Activated T-cell treated with anti-CD3 and anti-CD28 coated beads for 24 hours (primary cell): ENCODE measurements at places on chromosomes 5 and 9.

DNA sequence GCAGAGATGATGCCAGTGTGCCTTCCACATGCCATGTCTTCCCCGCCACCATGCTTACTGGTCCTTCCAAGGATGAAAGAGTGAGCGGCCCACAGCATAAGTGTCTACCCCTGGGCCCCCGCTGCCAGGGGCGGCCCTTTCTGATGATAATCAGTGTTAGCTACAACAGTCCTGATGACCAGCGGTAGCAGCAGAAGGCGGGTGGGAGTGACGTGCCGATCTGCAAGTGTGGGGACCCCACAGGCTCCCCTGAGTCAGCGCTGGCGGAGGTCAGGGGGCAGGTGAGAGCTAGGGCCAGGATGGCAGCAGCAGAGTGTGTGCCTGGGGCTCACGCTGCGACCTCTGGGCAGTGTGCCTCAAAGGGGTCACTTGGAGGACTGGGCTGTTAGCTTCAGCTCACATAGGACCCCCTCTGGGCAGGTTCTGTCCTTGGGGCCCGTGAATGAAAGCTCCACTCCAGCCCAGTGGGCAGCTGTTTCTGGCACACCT, 80.4 kb downstream of the HMCN2 start:
- no peak for DNase-seq

DNA sequence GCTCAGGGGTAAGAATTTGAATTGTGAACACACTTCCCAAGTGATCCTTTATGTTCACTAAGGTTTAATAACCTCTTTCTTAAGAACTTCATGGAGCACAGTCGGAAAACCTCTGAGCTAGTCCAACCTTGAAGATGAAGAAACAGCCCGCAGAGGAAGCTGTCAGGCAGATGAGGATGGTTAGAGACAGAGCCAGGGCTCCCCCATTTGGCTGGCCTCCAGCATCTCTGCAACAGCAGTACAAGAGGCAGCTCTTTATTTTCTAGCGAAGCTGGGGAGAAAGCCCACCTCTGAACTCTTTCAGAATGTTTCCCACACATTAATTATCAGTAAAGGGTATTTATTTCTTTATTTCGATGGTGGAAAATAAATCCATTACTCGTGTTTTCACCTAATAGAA, 350.8 kb downstream of the DMRT2 start:
- no peak for DNase-seq

- DNase-seq = no peak
Observed at GRCh38 chr9:27622693-27623340, 49.5 kb upstream of the C9orf72 start.

- DNase-seq = no peak
Observed at GRCh38 chr5:97095318-97095732, 47.1 kb downstream of the LIX1 start.

- DNase-seq = no peak
Observed at GRCh38 chr9:72924154-72924790, 28.6 kb downstream of the ALDH1A1 start.

GRCh38 chr5:142281008-142281367, 43.8 kb downstream of the SPRY4 start:
- no peak for DNase-seq

GRCh38 chr5:111224561-111225345, 569 bp downstream of the CAMK4 start:
- no peak for DNase-seq

- DNase-seq = no peak
Observed at GRCh38 chr9:78325846-78326360, 29.0 kb downstream of the PSAT1 start.

GRCh38 chr5:140236891-140237598, 62.1 kb downstream of the CYSTM1 start:
- DNase-seq = no peak

- DNase-seq = no peak
Observed at GRCh38 chr9:85653153-85653552, 88.6 kb downstream of the AGTPBP1 start.

GRCh38 chr9:72440992-72441847, 76.2 kb upstream of the ZFAND5 start:
- no peak for DNase-seq

DNA sequence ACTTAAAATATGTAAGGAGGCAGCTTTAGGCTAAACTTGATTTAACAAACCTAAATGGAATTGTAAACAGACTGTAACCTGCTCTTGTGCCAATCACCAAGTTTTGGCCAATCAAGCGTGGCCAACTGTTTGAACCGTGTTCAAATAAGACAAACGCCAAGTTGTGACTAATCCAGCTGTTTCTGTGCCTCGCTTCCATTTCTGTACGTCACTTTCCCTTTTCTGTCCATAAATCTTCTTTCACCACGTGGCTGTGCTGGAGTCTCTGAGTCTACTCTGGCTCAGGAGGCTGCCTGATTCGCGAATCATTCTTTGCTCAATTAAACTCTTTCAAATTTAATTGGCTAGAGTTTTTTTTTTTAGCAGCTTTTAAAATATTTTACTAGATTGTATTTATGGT, 71.3 kb downstream of the LIX1 start:
- no peak for DNase-seq

DNA sequence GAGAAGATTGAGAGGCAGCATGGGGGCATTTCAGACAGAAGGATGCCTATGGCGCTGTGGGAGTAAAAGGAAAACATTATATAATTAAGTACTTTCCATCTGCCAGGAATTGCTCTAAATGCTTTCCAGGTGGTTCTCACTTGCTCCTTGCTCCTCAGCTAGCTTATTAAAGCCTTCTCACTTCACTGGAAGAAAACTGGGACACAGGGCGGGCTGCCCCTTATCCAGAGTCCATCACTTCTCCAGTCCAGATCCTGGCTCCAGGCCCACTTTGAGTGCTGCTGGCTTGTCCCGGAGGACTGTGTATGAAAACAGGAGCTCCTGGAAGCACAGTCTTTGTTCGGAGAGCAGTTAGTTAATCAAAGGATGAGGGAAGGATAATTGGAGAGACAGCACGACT, 409.9 kb upstream of the ADAMTS16 start:
- DNase-seq = no peak

DNA sequence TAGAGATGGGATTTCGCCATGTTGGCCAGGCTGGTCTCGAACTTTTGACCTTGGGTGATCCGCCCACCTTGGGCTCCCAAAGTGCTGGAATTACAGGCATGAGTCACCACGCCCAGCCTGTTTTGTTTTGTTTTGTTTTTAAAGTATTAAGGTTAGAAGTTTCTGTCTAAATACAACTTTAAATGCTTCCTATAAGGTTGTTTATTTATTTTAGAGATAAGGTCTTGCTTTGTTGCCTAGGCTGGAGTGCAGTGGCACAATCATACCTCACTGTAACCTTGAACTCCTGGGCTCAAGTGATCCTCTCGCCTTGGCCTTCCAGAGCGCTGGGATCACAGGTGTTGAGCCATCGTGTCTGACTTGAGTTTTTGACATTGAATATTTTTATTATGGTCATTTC, 11.4 kb downstream of the MRRF start:
- no peak for DNase-seq

DNA sequence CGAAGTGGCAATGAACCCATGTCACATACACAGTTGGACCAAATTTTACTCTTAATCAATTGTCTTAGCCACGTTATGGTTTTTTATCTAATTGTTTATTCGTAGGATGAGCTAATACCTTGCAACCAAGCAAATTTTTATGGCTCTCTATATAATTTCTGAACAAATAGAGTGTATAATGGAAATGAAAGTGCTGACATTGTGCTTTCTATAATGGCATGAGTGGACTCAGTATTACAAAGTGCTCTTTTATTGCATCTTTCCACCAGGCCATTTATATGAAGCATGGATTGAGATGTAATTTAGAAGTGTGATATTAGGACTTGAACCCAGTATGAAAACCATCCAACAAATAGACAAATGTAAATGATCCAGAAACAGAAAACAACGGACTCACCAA, 1096.0 kb downstream of the DTWD2 start:
- DNase-seq = no peak

- no peak for DNase-seq
Observed at GRCh38 chr5:65924366-65925043, 1.9 kb upstream of the ERBIN start.
